Activated CD4-positive, alpha-beta memory T cell treated with anti-CD3 and anti-CD28 coated beads for 36 hours (primary cell): ENCODE measurements at places on chromosomes 4 and X. TPM values are rescaled to one million over a fixed set of nuclear protein-coding genes. Genes with fewer than 3 reads are reported as not detected.

The GPR50 gene
- not detected for total RNA-seq

The TMEM31 gene
- total RNA-seq: 0.52 TPM

The ADAM29 gene
- not detected for total RNA-seq

DNA sequence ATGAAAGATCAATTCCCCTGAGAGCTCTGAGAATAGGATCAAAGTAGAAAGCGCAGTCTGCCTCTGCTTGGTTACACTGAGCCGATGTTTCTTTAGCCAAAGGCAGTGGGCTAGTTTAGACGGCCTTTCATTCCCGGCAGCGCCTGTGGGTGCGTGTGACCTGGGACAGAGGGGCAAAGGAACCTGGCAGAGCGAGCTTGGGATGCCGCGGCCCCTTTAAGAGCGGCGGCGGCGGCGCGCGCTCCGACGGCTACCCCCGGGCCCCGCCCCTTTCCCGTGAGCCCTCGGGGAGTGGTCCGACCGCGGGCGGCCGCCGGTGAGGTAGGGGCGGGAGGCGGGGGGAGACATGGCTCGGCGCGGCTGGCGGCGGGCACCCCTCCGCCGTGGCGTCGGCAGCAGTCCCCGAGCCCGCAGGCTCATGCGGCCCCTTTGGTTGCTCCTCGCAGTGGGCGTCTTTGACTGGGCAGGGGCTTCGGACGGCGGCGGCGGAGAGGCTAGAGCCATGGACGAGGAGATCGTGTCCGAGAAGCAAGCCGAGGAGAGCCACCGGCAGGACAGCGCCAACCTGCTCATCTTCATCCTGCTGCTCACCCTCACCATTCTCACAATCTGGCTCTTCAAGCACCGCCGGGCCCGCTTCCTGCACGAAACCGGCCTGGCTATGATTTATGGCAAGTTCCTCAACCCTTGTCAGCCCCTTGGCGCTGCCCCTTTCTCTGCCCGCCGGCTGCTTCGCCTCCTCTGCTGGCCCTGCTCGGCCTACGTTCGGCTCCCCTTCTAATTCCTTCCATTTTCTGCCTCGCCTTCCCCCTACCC, at the start of gene SLC9A6:
Gene SLC9A6 (plus strand): TSS at position 279 of the 816 bp plus-strand sequence. CDS start 224 bp downstream, at position 503.
- peak; percentile 77 for DNase-seq
- H3K27ac ChIP-seq: peak within 1 kb of the TSS; percentile 86
- H3K4me1 ChIP-seq: peaks cover 59% of the 10 kb centered on the region
- no peaks in the 10 kb centered on the region for H3K27me3 ChIP-seq
- H3K4me3 ChIP-seq: peak within 1 kb of the TSS; percentile 89
- H3K36me3 ChIP-seq: peaks cover 2% of the 10 kb centered on the region

DNA sequence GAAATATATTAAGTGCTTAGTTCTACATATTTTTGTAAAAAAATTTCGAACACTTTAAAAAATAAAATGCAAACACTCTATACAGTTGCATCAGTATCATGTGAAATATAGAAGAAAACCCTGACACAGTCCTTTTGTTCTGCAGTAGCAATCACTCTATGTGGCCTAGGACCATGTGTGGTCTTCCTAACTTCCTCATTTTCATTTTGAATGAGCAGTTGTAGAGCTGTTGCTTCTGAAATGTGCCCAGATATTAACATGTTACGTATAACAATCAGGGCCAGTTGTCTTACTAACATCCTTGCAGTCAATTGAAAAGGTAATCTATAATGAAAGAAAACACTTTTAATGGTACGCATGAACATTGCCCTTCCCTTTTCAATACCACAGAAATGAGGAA, 107.9 kb downstream of the ZNF827 start:
- H3K36me3 ChIP-seq: peaks cover 32% of the 10 kb centered on the region
- no peak overlapping the region for H3K4me3 ChIP-seq
- H3K27ac ChIP-seq: no peak overlapping the region
- H3K4me1 ChIP-seq: peaks cover 46% of the 10 kb centered on the region

DNA sequence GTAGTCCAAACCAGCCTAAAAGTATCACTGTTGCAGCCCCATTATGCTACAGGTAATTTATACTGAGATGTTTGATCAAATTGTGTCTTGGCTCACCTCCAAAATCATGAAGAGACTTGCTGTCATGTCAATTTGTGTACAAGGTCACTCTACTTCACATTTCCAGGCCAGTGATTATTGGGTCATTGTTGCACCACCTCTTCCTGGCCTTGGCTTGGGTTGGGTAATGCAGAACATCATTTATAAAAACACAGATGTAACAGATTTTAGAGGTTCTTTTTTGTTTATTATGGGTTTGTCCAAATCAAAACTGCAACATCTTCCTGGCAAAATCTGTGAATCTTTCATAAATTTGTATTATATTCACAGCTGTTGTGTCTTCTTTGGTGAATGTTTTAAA, 459.5 kb downstream of the ANKRD50 start:
- no peak overlapping the region for H3K27ac ChIP-seq
- DNase-seq: no peak
- peaks cover 2% of the 10 kb centered on the region for H3K27me3 ChIP-seq
- H3K4me1 ChIP-seq: no peaks in the 10 kb centered on the region
- no peaks in the 10 kb centered on the region for H3K36me3 ChIP-seq
- no peak overlapping the region for H3K4me3 ChIP-seq

- H3K4me1 ChIP-seq: peaks cover 3% of the 10 kb centered on the region
- no peaks in the 10 kb centered on the region for H3K27me3 ChIP-seq
- peaks cover 7% of the 10 kb centered on the region for H3K36me3 ChIP-seq
Observed at GRCh38 chrX:21412883-21413282, 38.7 kb downstream of the CNKSR2 start.

GRCh38 chr4:16480011-16480410, 253.7 kb upstream of the TAPT1 start:
- no peaks in the 10 kb centered on the region for H3K4me1 ChIP-seq
- H3K27me3 ChIP-seq: no peaks in the 10 kb centered on the region
- H3K27ac ChIP-seq: no peak overlapping the region
- no peak overlapping the region for H3K4me3 ChIP-seq
- H3K36me3 ChIP-seq: no peaks in the 10 kb centered on the region
- DNase-seq: no peak

GRCh38 chr4:24209131-24209530, 319.3 kb upstream of the PPARGC1A start:
- H3K4me3 ChIP-seq: no peak overlapping the region
- no peak for DNase-seq
- H3K4me1 ChIP-seq: no peaks in the 10 kb centered on the region
- no peaks in the 10 kb centered on the region for H3K36me3 ChIP-seq

DNA sequence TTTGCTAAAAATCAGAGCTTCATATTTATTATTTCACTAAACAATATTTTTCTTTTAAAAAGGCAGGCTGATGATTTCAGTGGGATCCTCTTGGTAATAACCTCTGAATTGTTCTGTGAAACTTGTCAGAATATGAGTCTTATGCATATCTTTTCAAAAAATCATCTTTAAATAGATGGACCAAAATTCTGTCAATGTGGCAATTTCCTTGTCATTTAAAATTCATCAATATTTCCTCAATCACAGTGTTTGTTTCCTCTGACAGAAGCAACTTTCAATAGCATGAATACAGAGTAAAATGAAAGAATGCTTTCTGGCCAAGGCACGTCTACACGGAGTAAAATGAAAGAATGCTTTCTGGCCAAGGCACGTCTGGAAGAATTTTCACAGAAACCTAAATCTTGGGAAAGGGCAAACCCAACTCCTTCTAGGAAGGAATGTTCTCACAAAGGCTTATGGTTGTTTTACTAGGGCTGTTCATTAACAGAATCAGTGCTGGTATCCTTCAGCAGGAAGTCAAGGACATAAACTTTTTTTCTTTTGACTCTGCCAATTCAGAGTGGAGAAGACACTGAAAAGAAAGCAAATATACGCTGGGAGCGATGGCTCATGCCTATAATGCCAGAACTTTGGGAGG, 99.0 kb upstream of the GPR34 start:
- no peak overlapping the region for H3K27ac ChIP-seq
- DNase-seq: no peak

DNA sequence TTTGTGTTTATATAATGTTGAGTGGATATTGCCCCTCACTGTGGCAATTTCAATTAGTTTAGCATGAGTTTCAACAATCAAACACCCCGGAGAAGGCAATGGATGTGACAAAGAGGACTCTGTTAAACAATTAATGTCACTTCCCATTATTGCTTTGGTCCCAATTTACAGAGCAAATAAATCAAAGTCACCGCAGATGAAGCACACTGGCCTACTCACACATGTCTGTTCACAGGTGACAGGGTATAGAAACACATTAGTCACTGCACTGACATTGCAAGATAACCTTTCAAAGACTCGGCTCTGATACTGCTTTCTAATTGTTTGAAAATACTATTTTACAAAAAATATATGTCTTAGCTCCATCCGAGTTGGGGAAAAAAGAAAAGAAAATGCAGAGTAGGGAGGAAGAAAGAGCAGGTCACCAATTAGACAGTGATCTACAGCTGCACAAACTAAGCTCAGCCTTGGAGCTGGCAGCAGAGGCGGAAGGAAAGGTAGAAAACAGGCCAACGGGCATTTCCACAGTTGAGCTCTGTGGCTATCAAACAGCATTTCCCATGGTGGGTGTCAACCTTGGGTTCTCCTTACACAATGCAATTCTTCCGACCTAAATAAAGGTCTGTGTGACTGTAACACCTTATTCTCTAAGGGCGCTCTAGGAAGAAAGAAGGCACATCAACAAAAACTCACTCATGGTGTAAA, 53.9 kb downstream of the PPARGC1A start:
- no peak for DNase-seq
- H3K27me3 ChIP-seq: no peaks in the 10 kb centered on the region
- H3K27ac ChIP-seq: no peak overlapping the region
- H3K4me1 ChIP-seq: no peaks in the 10 kb centered on the region
- H3K4me3 ChIP-seq: no peak overlapping the region

DNA sequence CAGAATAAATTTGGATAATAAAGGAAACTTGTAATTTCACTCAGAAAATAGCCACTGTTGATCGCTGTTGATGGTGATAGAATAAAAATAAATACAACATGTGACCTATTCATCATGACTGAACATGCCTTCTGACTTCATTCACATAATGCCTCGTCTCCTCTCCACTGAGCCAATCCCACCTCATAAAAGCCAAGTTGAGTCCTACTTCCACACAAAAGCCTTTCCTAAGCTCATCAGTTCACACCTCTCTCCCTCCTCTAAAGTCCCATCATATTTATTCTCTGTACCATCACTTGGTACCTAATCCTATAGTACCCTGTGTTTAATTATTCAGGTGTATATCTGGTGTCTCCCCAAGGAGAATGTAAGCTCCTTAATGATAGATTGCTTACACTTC, 37.7 kb downstream of the APOO start:
- H3K4me3 ChIP-seq: no peak overlapping the region
- DNase-seq: no peak
- H3K4me1 ChIP-seq: no peaks in the 10 kb centered on the region
- H3K36me3 ChIP-seq: peaks cover 3% of the 10 kb centered on the region
- H3K27ac ChIP-seq: no peak overlapping the region

DNA sequence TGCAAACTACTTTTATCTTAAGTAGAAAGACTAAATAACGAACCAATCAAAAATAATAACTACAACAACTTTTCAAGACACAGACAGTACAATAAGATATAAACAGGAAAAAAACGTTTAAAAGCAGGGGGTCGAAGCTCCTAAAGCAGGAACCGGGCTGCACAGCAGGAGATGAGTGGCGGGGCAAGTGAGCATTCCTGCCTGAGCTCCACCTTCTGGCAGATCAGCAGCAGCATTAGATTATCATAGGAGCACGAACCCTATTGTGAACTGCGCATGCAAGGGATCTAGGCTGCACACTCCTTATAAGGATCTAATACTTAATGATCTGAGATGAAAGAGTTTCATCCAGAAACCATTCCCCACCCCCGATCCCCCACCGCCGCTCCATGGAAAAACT, 146.2 kb downstream of the TEX11 start:
- H3K27me3 ChIP-seq: no peaks in the 10 kb centered on the region
- H3K36me3 ChIP-seq: peaks cover 3% of the 10 kb centered on the region
- DNase-seq: no peak
- H3K4me1 ChIP-seq: no peaks in the 10 kb centered on the region

GRCh38 chrX:141469469-141469868, 115.1 kb downstream of the SPANXA1 start:
- H3K36me3 ChIP-seq: no peaks in the 10 kb centered on the region
- no peak overlapping the region for H3K27ac ChIP-seq
- H3K4me1 ChIP-seq: no peaks in the 10 kb centered on the region
- H3K4me3 ChIP-seq: no peak overlapping the region
- DNase-seq: no peak

DNA sequence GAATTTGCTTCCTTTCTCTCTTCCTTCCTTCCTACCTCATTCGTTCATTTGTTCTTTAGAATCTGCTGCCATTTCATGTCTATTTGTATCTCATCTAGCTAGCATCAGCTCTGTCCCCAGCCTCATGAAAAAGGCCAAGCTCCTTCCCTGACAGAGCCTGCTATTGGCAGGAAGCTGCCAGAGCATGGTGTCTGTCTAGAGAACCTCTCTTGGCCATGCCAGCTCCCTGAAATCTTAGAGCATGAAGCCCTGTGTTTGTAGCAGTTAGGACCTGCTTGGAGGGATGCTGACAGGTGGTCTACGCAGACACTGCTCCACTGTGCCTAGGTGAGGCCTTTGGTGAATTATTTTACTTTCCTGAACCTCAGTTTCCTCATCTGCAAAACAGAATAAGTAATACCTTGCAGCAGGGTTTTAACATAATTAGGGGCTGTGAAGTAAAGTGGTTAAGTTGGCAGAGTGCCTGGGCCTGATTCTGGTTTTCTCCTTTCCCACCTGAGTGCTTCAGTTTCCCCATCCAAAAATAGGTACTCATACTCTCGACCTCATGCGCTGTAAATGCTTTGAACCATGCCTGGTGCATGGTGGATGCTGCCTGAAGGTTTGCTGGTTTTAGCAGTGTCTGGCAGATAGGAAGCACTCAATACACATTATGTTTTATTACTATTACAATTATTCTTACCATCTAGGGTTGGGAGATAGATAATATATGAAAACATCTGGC, 4.7 kb downstream of the PTTG2 start:
- DNase-seq: no peak
- no peak overlapping the region for H3K4me3 ChIP-seq
- peaks cover 6% of the 10 kb centered on the region for H3K4me1 ChIP-seq
- no peaks in the 10 kb centered on the region for H3K27me3 ChIP-seq
- H3K27ac ChIP-seq: no peak overlapping the region
- H3K36me3 ChIP-seq: no peaks in the 10 kb centered on the region

DNA sequence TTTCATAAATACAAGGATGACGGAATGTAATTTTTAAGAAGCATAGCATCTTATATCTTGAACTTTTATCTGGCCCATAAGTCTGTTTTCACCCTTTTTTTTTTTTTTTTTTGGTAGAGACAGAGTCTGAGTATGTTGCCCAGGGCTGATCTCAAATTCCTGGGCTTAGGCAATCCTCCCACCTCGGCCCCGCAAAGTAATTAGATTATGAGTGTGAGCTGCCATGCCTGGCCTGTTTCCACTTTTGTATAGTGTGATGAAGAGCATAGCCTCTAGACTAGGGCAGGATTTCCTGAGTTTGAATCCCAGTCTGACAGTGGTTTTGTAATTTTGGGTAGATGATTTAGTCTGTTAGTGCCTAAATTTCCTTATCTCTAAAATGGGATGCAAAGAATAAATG, 11.0 kb downstream of the STIM2 start:
- peaks cover 3% of the 10 kb centered on the region for H3K36me3 ChIP-seq
- peaks cover 73% of the 10 kb centered on the region for H3K4me1 ChIP-seq
- no peaks in the 10 kb centered on the region for H3K27me3 ChIP-seq
- no peak overlapping the region for H3K27ac ChIP-seq
